Naive B cell (primary cell): ENCODE measurements at places on chromosomes 2 and 18.

GRCh38 chr2:118473846-118474540 lies 373.5 kb downstream of the EN1 start:
- DNase-seq = no peak

- peak; percentile 74 for DNase-seq
Measured at GRCh38 chr18:23970161-23971096, 44.1 kb upstream of the TTC39C start.

- DNase-seq = no peak
Measured at GRCh38 chr2:126828051-126828450, 70.6 kb upstream of the TEX51 start.

DNA sequence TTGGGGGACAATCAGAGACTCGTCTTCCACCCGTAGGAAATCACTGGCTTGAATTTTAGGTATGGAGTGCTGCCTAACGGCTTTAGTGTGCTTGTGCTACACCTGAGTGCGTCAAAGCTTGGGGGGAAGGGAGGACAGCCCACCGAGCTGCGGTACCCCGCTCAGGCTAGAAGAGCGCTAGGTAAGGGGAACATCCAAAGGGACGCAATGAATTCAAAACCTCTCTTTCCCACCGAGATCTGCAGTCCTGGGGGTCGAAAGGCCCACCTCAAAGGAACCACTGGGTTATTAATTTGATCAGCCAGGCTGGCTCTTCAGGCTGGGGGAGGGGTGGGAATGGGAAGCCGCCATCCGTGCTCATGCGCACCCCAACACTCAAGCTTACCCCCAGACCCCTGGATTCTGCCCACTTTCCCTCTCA lies 2.7 kb downstream of the EPHA4 start:
- no peak for DNase-seq

DNA sequence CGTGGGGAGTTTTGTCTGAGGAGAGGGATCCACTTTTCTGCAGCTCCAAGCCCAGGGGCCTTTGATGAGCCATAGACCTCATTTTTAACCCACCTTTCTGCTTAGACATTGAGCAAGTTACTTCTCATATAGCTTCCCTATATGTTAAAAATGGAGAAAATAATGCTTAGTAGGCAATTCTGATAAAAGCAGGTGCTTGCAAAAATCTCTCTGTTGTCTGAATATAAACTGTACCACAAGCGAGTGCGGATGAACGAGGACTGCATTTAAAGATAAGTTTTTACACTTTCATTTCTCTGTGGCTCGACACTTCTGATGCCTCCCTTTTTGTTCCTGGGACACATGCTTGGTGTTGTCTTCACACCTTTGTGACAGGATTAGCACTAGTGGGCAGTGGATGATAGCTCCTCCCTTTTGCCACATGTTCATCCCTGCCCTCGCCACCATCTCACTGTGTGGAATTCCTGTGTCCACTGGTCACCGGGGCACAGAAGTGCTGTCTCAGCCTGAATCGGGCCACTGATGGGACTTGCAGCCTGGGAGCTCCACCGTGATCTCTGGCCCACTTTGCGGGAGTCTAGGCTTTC lies 1.6 kb downstream of the TYMS start:
- DNase-seq = no peak

DNA sequence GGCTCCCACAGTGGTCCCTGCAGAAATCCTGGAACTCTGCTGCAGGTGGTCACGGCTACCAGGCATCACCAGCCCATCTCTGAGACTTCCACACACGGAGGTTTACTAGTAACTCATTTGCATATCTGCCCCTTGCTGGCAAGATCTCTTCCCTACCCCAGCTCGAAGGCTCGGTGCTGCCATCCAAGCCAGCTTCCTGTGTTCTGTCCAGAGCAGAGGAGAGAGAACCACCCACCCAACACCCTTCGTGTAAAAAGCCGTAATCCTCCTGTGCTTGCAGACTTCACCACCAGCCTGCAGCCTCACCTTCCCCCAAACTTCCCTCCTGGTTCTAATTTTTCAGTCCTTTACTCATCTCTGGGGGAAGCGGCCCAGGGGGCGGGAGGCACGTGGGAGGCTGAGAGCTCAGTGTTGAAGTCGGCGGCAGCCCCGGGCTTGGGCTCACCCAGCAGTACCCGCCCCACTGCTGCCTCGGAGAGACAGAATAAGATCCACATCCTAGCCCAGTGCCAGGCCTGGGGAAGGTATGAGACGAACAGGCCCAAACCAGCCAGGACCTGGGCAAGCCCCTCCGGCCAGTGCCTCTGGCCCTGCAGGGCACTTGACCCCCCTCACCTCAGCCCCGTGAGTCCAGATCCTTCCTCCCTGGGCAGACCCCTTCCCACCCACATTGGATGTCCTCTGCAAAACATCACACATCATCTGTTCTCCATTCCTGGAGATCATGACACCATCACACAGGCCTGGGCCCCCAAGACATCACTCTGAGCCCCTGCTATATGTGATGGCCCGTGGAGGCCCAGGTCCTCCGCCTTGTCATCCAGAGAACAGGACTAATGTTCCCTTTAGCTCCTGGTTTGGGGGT lies 145.8 kb upstream of the ID2 start:
- DNase-seq = no peak

- no peak for DNase-seq
Measured at GRCh38 chr18:50388988-50389387, 14.1 kb downstream of the SKA1 start.

GRCh38 chr2:20604951-20605381 lies 45.9 kb downstream of the HS1BP3 start:
- no peak for DNase-seq

GRCh38 chr2:101113441-101114267 lies 37.5 kb downstream of the TBC1D8 start:
- no peak for DNase-seq

DNA sequence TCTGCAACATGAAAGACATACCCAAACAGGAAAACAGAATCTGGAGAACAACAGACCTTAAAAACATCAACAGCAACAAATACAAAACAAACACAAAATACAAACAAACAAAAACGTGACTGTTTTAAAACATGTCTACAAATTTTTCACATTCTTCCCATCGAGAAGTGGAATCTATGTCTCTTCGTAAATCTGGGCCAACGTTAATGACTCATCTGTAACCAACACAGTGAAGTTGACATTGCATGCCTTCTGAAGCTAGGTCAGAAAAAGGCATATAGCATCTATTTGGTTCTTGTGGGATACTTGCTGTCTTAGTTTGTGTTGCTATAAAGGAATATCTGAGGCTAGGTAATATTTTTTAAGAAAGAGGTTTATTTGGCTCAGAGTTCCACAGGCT lies 269.0 kb upstream of the FBXO11 start:
- no peak for DNase-seq

DNA sequence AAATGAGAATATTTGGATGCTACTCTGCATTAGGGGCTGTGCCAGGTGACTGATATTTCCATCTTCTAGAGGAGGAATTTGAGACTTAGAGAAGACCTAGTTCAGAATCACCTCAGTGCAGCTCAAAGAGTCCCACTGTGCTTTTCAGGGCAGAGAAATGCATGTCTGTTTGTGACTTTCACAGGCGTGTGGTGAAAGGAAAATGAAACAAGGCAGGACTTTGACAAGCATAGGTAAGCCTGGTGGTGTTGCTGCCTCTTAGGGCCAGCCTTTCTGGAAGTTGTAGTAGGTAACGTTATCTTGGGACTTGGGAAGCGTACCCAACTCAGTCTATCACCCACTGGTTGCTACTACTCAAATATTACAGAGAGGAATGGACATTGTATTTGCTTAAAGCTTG lies 2.6 kb downstream of the GPR39 start:
- no peak for DNase-seq

DNA sequence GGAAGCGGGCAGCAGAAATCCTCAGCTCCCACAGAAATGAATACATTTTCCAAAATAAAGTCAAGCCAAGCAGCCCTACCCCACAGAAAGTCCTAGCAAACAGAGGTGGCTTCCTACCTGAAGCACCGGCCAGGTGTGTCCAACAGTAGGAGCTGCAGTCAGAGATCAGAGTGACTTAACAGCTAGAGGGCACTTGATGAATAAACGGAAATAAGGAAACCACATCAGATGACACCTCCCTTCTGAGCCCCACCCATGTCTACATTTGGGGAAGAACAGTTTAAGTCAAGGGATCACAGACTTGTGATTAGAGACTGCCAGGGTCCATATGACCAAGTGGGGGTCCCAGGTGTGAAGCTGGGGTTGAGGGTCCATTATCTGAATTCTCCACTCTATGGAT lies at the start of gene CXCR1:
Gene CXCR1, minus strand, starts transcription at position 172 of the 400 bp plus-strand sequence. CDS start 1,751 bp downstream, outside the sequence.
- peak; percentile 16 for DNase-seq

DNA sequence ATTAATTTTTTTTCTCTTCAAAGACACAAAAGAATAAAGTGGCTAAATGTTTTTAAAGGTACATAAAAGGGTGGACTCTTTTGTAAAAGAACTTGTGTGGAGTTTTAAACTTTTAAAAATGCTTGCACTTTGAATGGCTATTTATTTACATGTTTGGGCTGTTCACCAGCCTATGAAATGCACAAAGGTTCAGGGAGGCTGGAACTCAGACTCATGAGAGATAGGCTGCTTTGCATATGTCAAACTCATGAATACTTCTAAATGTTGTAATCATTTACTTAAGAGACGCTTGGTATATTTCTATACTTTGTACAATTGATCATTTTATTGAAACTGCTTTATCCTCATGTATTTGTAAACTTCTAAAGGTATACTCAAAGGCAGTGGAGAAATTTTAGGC lies 79.9 kb downstream of the ZEB2 start:
- DNase-seq = no peak

DNA sequence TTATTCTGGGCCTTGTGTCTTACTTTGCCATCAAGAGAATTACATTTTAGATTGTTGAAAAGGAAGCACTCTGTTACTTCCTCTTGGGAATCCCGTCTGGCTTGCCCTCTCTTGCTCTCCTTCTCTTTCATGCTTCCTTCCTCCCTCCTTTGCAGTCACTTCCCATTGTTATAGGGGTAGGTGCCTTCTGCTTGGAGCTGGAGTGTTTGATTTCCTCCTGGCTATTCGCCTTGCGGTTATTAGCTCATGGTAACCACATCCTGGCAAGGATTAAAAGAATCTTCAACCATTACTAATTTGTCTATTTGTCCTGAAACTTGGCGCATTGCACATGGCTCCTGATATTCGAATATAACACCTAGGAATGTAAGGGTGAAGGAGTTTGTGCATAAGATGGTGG lies 115.0 kb downstream of the CERS6 start:
- DNase-seq = no peak

DNA sequence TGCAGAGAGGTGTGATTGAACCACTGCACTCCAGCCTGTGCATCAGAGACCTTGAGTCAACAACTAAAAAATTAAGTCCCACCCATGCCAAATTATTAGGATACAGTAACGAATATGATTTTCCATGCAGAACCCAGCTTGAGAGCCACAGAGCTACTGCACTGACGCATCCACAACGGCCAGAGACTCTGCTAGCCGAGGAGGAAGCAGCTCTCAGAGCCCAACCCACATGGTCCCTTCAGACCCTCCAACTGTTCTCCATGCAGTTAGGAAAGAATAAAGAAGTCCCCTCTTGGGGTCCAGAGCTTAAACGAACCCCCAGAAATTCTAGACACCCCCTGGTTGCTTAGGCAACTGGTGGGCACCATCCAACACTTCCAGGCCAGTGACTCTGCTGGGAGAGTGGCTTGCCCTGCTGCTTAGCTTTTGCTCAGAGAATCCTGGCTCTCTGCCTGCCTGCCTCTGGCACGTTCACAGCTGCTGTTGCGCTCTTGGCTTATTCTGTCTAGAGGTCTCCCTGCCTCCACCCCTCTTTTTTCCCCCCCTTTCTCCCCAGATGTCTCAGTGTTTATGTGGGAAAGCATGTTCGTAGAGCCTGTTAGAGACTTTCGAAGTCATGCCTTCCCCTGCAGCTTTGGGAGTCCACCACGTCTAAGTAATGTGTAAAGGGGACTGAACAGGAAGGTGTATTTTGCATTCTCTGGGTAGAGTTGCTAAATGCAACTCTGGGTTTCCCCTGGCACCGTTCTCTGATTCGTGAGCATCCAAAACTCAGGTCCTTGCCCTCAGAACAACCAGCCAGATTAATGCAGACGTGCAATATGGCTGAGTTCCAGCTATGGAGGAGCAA lies 26.0 kb upstream of the SP3 start:
- peak; percentile 14 for DNase-seq

DNA sequence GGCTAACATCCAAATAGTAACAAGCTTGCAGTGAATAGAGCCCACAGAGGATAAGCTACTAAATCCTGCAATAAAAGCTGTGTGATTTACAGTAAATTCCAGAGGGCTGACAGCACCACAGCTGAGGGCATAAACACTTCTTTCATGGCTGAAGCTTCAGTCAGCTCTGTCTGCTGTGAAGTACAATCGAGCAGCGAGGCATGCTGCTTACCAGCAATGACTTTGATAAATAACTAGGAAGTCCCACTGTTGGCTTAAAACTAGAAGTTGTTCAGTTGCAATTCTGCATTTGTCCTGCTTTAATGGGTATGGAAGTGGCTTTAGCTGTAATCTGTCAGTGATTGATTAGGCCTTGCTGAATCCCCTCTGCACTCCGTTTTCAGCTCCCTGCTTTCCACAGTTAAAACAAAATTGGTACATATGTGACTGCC lies 65.2 kb upstream of the FIGN start:
- no peak for DNase-seq

DNA sequence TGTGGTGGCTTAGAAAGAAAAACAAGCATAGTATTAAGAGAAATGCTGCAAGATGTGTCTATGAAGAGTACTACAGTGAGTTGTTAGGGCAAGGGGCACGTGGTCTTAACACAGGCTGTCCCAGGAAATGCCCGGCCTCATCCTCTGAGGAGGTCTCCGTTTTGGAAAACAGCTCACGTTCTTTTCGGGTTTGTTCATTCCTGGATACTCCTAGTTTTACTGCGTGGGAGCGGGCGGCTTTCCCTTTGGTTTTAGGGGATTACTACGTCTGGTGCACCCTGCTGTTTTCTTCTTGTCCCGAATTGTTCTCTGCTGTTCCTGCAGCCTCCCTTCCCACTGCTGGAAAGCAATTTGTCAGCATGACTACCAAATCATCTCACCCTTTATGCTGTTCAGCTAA lies 55.5 kb upstream of the RAB6D start:
- no peak for DNase-seq

- DNase-seq = no peak
Measured at GRCh38 chr2:233131936-233132720, 72.0 kb downstream of the INPP5D start.

GRCh38 chr18:57422313-57422872 lies 12.8 kb upstream of the ONECUT2 start:
- DNase-seq = no peak

GRCh38 chr18:65659312-65659711 lies 91.5 kb upstream of the CDH7 start:
- DNase-seq = no peak

GRCh38 chr2:15633043-15633970 lies 41.6 kb downstream of the DDX1 start:
- no peak for DNase-seq

GRCh38 chr2:3801506-3801905 lies 98.1 kb downstream of the DCDC2C start:
- DNase-seq = no peak

DNA sequence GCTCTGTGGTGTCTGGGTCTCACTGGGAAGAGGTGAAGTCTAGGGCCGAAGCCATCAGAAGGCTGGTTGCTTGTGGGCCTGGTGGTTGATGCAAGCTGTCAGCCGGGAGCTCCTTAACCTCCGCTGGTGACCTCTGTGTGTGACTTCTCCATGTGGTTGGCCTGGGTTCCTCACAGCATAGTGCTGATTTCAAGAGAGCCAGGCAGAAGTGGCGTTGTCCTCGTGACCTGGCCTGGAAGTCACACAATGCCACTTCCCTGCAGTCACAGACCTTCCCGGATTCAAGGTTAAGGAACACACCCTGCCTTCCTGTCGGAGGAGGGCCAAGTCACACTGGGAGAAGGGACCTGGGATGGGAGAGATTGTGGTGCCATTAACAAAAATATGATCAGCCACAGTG lies 303.7 kb upstream of the HS6ST1 start:
- no peak for DNase-seq

GRCh38 chr2:97714084-97714949 lies 941 bp downstream of the ZAP70 start:
- no peak for DNase-seq
